ENCODE measurements at places on chromosomes 4 and X. TPM values are rescaled to one million over a fixed set of nuclear protein-coding genes. Genes with fewer than 3 reads are reported as not detected.

Gene USP51
- total RNA-seq = 0.21 TPM

Gene SPANXD
- not detected for total RNA-seq

Gene TRAM1L1
- not detected for total RNA-seq

Gene NOX1
- total RNA-seq = not detected

Gene VCX2
- not detected for total RNA-seq

Gene KIT
- total RNA-seq = 10.4 TPM

Gene BBS12
- total RNA-seq = 5.2 TPM

Gene LEF1
- total RNA-seq = 4.7 TPM

Gene ZNF157
- total RNA-seq = not detected

Gene ARHGEF38
- total RNA-seq = not detected

Gene LUZP4
- not detected for total RNA-seq

Gene SMARCAD1
- 35.3 TPM for total RNA-seq

Gene CCNB3
- 0.19 TPM for total RNA-seq

Gene CT47A1
- not detected for total RNA-seq

Gene RPA4
- total RNA-seq = not detected
